ENCODE measurements at places on chromosomes 11 and 22. TPM values are rescaled to one million over a fixed set of nuclear protein-coding genes. Genes with fewer than 3 reads are reported as not detected.

DNA sequence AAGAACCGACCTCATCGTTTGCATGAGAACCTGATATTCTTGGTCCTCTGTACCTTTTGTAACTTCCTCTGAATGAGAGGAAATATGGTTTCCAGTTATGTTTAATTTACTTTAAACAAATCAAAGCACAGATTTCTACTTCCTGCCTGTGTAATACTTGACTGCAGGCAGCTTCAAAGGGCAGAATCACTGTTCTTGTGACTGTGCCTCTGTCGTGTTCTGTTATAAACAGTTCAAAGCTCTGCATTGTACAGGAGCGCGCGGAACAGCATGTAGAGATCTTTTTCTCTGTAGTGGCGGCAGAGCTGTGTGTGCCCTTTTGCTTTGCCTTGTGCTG lies 73.2 kb upstream of the CLDN5 start:
- no peak for DNase-seq

DNA sequence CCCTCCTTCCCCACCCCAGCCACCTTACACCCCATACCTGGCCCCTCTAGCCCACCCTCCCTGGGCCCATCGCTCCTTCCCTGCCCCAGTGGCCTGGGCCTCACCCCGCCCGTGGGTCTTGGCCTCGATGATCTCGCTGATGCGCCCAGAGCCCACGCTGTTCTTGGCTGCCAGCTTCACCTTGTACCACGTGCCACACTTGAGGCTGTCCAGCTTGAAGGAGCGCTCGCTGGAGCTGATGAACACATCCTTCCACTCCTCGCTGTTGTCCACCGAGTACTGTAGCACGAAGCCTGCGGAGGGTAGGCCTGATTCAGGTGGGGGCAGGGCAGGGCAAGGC lies 110.1 kb downstream of the CEP164 start:
- no peak for DNase-seq

- peak; percentile 27 for DNase-seq
Measured at GRCh38 chr11:116499396-116500003, 273.3 kb downstream of the BUD13 start.

DNA sequence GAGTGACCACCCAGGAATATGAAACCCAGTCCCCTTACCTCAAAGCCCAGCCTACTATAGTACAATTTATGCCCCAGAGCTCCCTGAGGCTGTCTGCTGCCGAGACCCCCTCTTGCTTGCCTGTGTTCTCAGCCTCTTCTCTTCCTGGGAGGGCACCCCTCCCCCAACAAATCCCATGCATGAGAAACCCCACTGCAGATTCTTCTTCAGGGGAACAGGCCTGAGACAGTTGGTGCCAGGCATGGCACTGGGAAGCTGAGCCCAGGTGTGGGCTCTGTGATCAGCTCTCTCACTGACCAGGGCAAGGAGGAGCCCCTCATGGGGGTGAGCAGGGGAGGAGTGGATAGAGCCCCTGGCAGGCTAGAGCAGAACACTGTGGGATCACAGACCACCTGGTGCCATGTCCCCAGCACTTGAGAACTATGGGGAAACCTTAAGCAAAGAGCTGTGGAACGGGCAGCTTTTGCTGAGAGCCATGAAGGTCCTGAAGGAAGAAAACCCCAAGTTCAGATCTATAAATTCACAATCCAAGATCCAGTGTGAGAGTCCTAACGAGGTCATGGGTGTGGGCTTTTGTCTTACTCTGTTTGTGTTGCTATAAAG lies 46.5 kb upstream of the TH start:
- DNase-seq = no peak

DNA sequence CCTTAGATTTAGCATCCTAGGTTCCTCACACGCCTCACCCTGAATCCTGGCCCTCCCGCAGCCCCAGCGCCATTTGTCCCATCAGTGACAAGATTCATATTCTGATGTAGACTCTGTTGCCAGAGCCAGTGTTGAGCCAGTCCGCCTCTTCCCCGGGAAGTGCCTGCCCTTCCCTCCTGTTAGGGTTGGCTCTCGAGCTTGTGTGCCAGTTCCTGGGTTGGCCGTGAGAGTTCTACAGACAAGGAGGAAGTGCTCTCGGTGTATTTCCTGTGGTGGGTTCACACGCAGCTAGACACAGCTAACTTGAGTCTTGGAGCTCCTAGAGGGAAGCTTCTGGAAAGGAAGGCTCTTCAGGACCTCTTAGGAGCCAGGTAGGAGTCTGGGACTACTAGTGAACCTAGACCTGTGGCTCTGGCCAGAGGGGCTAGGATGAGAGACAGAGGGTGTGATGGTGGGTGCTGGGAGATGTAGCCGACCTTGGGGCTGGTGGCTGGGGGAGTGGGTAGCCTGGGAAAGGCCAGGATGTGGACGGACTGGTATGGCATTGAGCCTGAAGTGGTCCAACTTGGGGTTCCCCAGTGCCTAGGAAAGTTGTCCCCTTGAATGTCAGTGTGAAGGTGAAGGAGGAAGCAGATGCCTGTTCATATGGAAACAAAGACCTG lies at the start of gene IL18BP:
TSS of gene IL18BP (plus strand) at position 261 of the 662 bp plus-strand sequence. CDS start 1,076 bp downstream, outside the sequence.
- no peak for DNase-seq

DNA sequence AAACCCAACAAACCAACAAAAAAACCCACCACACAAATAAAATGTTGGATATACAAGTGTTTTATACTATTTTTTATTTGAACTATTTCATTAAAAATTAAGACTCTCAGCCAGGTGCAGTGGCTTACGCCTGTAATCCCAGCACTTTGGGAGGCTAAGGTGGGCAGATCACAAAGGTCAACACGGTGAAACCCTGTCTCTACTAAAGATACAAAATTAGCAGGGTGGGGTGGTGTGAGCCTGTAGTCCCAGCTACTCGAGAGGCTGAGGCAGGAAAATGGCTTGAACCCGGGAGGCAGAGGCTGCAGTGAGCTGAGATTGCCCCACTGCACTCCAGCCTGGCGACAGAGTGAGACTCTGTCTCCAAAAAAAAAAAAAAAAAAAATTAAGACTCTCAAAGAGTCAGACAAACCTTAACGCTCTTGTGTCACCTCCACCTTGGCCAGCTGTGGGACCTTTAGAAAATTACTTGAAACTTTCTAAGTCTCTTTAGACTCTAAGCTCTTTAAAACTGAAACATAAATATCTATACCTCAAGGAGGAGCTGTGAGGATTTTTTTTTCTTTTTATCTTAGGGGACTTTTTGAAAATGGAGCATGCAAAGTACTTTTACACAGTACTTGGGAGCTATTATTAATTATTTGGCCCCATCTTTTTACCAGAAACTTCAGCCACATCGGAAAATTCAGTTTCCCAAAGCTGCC lies 68.4 kb upstream of the CLNS1A start:
- no peak for DNase-seq

IGSF9B gene
- 0.61 TPM for polyA plus RNA-seq

- no peak for DNase-seq
Measured at GRCh38 chr11:9330387-9331384, 16.3 kb upstream of the TMEM41B start.

DNA sequence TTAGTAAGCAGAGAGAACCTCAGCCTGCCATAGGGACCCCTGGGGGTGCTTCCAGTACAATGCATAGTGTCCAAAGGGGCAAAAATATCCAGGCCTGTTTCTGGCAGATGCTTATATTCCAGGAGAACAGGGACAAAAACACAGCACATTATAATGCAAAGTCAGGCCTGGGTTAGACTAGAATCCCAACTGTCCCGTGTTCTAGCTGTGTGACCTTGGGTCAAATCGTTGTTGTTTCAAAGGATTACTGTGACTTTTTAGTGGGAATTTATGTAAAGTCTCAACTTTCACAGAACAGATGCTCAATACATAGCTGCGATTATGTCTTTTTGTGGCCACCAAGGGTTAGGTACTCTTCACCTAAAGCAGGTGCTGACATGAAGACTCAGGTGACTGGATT lies 86.0 kb downstream of the USP35 start:
- DNase-seq = no peak

- DNase-seq = no peak
Measured at GRCh38 chr11:45155058-45155551, 8.7 kb downstream of the PRDM11 start.

UPK3A gene
- polyA plus RNA-seq = not detected

CD3E gene
- not detected for polyA plus RNA-seq

DNA sequence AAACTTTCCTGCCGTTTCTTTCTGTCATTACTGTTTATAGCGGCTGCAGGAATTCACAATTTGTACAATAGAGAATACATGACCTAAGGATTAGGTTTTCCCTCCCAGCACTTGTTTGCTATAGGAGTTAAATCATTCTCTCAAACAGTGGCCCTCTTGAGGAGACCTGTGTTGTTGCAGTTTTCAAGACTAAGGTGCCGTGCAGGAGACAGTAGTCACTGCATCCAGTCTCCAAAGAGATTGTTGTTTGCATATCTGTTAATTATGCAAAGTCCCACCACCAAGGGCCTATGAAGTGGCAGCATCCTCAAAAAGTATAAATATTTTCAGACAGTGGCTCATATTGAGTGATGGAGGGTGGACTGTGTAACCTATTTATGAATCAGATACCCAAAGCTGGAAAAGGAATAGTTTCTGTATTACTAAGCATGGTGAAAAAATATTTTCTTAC lies 2.3 kb downstream of the PRSS23 start:
- peak; percentile 62 for DNase-seq

- no peak for DNase-seq
Measured at GRCh38 chr22:35731321-35731720, 13.6 kb downstream of the APOL5 start.
